ENCODE measurements at places on chromosomes 2 and 18.

DNA sequence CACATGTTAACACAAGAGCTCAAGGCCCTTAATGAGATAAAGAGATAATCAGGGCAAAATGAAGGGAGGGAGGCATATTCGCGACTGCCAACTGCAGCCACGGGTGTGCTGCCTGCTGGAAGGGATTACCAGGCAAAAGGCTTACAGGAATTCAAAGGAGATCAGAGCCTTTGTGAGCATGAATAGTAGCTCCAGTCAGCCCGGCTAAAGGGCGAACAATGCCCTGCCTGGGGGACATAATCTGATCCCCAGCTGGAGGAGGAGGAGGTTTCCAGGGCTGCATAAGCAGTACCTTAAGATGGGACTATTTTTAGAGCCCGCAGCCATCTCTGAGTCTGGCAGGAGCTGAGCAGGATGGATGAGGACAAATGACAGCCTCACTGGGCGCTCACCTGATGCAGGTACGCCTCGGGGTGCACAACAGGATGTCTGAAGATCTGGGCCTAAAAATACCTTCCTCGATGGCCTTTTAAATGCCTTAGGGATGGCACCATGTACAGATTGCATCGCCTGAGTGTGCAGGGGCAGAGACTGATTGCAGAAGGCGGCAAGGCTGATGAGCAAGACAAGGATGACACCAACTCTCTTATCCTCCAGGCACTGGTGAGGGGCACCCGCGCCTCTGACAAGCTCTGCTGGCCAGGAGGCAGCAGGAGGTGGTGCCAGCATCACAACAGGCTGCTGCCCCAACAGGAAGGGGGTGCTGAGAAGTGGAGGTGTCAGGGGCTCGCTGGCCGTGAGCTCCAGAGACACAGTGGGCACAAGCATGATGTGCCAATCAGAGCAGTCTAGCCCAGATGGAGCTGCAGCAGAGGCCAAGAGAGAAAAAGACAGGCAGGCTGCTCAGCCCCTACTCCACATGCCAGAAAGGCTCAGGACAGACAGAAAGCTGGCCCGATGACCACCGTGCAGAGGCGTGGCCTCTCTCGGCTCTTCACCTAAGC lies 111.4 kb downstream of the EIPR1 start:
- DNase-seq, result no peak

DNA sequence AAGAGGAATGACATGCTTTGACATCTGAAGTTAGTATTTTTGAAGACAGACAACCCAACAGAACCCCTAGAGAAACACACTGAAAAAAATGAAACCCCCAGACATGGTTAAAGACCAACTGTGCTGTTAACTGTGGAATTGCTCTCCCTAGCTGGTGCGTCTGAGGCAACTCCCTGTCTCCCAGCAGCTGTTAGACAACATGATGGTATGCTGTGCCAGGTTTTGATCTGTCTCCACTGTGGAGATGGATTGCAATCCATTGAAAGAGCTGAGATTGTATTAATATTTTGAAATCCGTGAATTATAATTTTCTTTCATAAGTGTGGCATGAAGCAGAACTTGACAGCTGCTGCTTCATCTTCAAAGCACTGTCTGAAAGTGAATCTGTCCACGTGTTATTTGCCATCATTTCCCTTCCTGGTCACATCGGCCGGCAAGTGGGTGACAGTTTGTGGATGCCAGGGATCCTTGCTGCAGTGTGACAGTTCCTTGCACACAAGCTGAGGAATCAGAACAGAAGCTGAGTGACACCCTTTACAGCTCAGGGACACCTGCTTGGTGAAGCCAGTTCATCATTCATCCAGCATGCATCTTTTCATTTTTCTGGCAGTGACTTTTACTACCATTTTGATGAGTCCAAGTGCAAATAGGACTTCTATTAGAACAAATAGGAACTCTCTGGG lies 58.2 kb upstream of the ACSL3 start:
- no peak for DNase-seq

- DNase-seq, result no peak
Measured at GRCh38 chr18:11261486-11261885, 112.1 kb upstream of the PIEZO2 start.

DNA sequence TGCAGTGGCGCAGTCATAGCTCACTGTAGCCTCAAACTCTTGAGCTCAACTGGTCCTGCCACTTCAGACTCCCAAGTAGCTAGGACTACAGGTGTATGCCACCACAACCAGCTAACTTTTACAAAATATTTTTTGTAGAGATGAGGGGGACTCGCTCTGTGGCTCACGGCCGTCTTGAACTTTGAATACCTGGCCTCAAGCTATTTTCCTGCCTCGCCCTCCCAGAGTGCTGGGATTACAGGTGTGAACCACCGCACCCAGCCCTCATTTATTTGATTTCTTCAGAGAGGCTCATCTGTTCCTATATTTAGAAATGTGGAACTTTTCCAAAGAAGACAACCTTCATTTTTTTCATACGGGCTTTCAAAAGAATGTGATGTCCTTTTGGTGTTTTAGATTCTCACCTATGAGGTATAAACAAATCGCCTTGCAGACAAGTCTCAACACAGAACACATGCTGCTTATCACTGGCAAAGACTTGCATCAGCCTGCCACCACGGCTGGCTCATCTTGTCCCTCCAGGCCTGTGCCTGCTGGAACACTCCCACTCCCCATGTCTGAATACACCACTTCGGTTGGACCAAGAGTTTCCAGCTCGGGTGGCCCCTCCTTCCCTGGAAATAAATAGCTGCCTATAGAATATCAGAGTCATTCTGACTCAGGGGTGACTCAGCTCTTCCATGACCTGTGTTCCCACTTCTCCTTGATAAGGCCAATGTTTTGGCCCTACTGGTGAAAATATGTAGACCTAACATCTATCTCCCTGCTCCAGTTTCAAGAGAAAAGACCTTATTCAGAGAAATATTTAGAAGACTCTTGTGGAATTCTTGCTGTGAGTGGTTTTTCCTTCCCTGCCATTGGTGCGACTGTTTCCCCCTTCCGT lies 202.6 kb downstream of the TGIF1 start:
- no peak for DNase-seq

- DNase-seq, result no peak
Measured at GRCh38 chr18:23838801-23839366, 149.6 kb downstream of the LAMA3 start.

GRCh38 chr2:53829273-53829979 lies 30.3 kb downstream of the GPR75 start:
- DNase-seq, result no peak

DNA sequence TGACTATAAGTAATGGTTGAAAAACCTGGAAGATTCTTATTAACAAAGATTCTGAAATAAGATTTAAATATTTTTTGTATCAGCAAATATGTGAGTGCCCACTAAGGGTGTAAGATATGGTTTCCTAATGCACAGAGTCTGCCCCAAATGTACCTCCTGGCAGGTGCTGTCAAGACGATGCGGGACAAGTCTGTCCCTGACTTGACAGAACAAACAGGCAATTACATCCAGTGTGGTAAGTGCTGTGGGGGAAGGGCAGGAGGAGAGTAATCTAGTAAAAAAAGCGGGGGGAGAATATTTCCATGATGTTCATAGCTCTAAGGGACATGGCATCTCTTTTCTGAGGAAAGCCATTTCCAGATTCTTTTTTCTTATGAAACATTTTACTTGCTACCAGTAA lies 127.5 kb downstream of the COL4A4 start:
- DNase-seq, result no peak

DNA sequence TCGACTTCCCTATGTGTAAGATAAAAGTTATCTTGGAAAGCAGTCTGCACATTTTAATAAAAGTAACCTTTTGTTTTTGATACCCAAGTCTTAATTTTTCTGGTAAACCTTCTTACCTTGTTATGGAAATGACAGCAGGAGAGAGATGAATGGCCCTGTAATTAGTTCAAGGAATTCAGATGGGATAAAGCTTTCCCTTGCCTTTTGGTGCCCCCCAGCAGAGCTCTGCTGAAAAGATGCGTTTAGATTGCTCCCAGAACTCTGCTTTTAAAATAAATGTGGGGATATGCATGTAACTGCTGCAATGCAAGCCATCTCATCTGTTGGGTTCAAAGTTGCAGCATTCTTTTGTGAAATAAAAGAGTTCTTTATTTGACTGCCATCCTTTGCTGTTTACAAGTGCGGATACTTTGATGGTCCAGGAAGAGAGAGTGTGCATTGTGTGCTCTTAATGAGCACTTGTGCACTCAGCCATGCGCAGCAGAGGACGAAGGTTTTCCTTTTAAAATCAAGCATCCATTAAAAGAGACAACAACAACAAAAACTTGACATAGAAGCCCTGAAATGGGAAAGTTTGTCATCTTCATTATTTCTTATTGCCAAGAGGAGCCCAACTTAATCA lies 176.7 kb upstream of the ST6GAL2 start:
- DNase-seq, result no peak

DNA sequence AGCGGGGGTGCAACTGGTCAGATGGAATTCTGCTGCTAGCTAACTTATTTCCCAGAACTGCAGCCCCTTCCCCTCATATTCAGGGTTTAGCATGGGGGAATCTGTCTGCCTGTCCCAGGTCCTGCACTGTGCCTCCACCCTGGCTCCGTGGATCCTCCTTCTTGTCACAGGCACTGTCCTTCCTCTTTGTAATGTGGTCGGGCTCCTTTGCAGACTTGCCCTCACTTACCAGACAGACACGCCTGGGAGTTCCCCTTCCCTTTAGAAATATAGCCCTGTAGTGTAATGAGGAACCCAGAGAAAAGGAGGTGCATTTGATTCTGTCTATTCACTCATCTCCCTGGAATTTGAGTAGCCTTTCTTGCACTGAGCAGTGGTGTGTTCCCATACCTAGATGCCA lies 108.7 kb downstream of the TRIM43 start:
- DNase-seq, result no peak

DNA sequence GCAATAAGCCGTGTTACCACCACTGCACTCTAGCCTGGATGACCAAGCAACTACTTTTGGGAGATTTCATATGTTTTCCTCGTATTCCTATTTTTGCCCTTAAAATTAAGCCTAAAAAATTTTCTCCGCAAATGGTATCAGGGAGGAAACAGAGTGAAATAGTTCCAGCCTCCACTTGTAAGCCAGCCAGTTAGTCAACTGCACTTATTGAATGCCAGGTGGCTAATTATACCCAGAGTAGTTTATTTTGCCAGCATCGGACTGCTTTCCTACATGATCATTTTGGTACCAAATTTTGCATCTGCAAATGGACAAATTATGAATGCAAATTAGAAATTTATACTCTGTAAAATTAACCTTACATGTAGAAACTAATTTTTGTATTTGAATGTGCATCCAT lies 90.2 kb upstream of the ARHGAP28 start:
- DNase-seq, result no peak

DNA sequence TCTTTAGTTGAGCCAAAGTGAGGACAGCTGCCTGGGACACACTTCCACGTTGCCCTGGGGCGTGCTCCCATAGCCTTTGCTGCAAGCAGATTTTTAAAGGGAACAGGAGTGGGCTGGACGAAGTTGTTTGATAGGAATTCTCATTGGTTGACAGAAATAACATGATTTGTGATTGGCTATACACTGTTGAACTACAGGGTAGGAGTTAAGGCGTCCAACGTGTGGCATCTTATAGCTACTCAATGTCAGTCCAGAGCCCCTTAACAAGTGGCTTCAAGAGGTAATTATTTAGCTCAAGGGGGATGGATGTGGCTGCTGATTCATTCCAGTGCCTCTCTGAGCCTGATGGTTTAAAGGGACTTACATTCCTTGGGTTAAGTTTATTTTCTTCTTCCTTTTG lies 65.5 kb downstream of the ACAA2 start:
- DNase-seq, result no peak

DNA sequence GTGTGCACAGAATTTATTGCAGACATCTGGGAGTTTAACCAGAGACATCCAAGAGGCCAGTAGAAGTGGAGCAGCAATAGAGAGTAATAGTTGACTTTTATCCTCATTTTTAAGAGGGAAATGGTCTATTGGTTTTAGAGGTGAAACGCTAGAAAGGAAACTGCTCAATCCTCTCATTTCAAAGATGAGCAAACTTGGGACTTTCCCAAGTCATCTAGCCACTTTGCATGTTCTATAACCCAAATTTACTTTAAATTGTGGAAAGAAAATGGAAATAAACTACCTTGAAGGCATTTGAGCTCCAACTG lies 601.7 kb downstream of the ARHGAP15 start:
- no peak for DNase-seq

DNA sequence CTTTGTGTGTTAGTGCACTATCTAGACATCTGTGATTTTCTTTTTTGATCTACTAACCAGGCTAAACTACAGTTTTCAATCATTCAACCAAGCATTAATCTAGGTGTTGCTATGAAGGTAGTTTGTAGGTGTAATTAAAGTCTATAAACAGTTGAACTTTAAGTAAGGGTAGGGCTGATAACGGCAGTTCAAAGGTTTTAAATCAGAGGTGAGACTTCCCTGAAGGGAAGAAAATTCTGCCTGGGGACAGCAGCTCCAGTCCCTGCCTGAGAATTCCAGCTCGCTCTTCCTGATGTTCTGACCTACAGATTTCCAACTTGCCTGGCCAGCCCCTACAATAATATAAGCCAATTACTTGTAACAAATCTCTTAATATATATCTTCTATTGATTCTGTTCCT lies 663.9 kb downstream of the MBD2 start:
- DNase-seq, result no peak
